ENCODE measurements at places on chromosomes 6 and 20.
A peak's percentile ranks its signal among the peaks of the same experiment; 100 is the strongest.

DNA sequence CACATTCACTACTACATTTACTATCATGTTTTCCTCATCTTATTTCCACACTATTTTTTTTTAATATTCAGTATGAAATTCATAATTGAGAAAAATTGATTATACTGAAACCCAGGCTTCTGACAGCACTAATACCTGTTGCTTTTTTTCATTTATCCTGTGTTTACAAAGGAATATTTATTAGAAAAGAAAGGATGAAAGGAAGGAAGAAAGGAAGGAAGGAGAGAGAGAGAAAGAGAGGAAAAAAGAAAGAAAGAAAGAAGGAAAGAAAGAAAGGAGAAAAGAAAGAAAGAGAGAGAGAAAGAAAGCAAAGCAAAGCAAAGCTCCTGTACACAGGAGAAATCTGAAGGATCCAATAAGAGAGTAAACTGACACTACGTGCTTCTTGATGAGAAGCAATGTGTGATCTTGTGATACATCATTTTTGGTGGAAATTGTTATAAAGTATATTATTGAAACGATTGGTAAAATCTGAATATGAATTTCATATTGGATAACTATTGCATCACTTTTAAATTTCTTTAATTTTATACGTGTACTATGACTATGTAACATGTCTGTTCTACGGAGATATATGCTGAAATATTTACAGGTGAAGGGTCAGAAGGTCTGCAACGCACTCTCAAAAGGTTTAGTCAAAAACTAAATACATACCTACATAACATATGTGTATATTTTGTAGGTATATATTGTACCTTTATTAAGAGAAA, 43.9 kb downstream of the DEFB114 start:
- DNase-seq, result no peak

GRCh38 chr6:89542081-89542857, 96.3 kb downstream of the LYRM2 start:
- DNase-seq, result no peak

GRCh38 chr6:71531006-71531405, 242.4 kb downstream of the OGFRL1 start:
- no peak for DNase-seq

DNA sequence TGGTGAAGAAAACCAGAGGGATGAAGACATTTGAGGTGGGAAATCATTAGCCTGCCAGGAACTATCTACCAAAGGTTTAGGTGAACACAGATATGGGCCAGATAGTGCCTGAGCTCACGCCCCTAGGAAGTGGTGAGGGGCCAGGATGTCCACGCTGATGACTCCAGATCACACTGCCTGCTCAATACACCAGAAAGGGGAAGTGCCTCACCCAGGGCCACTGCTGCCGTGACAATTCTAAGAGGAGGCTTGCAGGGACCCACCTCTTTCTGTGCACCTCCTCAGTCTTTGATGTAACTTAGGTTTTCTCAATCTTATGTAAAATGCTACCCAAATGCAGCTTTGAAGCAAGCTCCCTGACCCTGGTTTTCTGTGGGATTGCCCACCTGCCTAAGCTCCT, 5.4 kb upstream of the RAB44 start:
- DNase-seq, result no peak

GRCh38 chr6:119881416-119881815, 531.9 kb upstream of the MAN1A1 start:
- DNase-seq, result no peak

- DNase-seq, result no peak
Observed at GRCh38 chr20:711576-711975, 36.0 kb upstream of the SCRT2 start.

DNA sequence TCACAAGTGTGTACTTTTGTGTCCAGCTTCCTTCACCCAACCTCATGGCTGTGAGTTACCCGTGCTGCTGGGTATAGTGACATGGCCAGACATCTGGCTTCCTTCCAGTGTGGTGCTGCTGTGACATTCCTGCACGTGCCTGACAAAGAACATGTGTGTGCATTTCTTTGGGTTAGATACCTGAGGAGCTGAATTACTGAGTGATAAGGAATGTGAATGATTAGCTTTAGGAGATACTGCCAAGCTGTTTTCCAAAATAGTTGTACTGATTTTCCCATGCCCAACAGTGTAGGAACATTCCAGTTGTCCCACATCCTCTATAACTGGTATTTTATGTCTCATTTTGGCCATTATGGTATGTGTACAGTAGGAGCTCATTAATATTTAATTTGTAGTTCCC, 132.5 kb downstream of the PREX1 start:
- no peak for DNase-seq

GRCh38 chr20:40689100-40689942, at the start of gene MAFB:
Gene MAFB (minus strand): TSS chr20:40689236. CDS start chr20:40688850, 386 bp downstream.
- DNase-seq, result peak; percentile 52

GRCh38 chr20:49140834-49141233, 47.3 kb downstream of the STAU1 start:
- no peak for DNase-seq

GRCh38 chr20:53826597-53827291, 233.1 kb upstream of the ZNF217 start:
- DNase-seq, result no peak

DNA sequence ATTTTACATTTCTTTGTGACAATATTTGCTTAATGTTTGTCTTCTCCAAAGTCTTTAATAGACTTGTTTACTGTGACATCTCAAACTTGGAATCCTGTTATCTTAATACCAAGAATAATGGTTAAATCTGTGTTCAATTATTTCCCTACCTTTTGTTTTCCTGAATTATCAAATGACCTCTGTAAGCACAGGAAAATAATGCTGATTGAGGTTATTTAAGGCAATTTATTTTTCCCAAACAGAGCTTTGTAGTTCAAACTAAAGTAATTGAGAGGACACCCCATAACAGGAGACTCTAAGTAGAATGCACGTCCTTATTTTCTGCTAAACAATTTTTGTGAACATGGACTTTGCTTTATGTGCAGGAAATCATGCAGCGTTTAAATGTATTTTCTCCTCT, 195.0 kb downstream of the BTBD3 start:
- DNase-seq, result no peak

DNA sequence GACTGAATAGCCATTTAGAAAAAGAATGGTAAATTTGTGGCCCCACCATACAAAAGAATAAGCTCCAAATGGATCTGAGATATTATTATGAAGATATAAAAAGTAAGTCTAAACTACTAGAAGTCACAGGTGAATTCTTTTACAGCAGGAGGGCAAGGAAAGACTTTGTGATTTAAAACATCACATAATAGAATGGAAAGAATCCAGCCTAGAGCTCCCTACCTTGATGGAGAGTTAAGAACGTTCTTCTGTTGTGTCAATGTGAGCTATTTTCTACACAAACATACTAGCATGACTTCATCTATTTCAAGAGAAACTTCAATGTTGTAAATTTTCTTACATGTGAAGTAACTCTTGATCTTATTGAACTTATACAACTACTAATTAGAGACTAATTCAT, 100.0 kb upstream of the NRSN1 start:
- no peak for DNase-seq

DNA sequence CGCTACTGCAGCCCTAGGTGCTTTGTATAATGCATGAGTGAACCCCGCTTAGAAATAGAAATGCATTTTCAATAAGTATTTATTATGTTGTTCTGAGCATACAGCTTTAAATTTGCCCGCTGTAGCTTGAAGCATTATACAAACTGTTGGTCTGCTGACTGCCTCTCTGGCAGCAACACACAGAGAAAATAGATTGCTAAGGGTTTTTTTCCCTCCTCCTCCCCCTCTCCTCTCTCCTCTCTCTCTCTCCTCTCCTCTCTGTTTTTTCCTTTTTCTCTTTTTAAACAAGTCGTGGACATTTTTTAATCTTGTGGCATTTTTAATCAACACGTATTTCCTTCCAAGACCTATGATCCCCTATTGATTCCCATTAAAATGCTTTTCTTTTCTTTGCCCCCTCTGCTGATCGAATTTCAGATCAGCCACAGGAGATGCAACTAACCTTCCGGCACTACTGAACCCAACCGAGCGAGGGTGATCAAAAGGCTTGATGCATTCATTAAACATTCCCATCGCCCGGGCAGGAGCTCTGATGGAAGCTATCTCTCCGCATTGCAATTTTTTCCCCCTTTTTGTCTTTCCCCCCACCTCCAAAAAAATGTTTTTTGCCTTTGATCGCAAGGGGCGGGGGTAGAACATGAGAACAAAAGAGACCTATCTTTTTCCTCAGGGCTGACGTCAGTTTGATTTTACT, 90.7 kb upstream of the ARID1B start:
- no peak for DNase-seq

GRCh38 chr20:14838663-14839628, 501.5 kb upstream of the FLRT3 start:
- DNase-seq, result no peak

DNA sequence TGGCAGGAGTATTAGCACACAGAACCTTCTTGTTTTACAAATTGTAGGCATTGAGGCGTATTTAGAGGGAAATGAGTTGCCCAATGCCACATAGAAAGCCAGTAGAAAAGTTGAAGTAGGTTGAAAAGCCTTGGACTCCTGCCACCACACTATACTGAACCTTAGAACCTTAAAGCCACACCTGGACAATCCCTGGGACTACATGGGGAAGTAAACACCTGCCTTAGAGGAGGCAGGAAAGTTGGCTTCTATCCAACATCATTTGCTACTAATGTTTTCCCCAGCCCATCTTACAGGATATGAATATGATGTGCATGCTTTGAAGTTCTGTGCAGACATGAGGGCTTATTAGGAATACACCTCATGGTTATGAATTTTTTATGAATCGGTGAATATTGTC, 5.3 kb upstream of the EPPIN start:
- no peak for DNase-seq

DNA sequence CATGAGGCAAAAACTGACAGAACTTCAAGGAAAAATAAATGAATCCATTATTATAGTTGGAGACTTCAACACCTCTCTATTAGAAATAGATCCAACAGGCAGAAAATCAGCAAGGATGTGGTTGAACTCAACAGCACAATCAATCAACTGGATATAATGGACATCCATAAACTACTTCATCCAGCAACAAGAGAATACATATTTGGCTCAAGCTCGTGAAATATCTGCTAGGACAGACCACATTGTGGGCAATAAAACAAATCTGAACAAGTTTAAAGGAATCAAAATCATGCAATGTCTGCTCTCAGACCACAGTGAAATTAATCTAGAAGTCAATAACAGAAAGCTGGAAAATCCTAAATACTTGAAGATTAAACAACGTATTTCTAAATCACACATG, 362.6 kb downstream of the CD109 start:
- no peak for DNase-seq

GRCh38 chr6:136991646-136992045, 53.1 kb downstream of the IL20RA start:
- no peak for DNase-seq

GRCh38 chr6:44072959-44073611, 54.2 kb downstream of the MRPL14 start:
- no peak for DNase-seq

GRCh38 chr20:3681931-3682781, at the start of gene ADAM33:
Gene ADAM33 (minus strand): TSS chr20:3682010. CDS start chr20:3682004, 6 bp downstream.
- DNase-seq, result no peak

GRCh38 chr20:31790401-31790800, 28.8 kb upstream of the MYLK2 start:
- no peak for DNase-seq

GRCh38 chr20:41057999-41058673, 29.5 kb downstream of the TOP1 start:
- DNase-seq, result no peak

DNA sequence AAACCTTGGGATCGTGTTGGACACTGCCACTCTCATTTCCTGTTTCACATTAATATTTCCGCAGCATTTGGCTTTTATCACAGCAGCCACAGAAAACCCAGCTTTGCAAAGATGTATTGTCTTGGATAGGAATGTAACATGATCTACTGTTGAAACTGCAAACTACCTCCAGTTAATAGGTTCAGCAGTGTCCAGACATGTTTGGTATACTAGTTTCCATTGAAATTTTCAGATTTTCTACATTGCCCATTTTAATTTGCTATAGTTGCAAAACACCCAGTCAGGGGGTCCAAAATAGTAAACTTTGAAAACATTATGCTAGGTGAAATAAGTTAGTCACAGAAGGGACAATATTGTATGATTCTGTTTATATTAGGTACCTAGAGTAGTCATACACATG, 3.3 kb downstream of the ANKRD6 start:
- no peak for DNase-seq

DNA sequence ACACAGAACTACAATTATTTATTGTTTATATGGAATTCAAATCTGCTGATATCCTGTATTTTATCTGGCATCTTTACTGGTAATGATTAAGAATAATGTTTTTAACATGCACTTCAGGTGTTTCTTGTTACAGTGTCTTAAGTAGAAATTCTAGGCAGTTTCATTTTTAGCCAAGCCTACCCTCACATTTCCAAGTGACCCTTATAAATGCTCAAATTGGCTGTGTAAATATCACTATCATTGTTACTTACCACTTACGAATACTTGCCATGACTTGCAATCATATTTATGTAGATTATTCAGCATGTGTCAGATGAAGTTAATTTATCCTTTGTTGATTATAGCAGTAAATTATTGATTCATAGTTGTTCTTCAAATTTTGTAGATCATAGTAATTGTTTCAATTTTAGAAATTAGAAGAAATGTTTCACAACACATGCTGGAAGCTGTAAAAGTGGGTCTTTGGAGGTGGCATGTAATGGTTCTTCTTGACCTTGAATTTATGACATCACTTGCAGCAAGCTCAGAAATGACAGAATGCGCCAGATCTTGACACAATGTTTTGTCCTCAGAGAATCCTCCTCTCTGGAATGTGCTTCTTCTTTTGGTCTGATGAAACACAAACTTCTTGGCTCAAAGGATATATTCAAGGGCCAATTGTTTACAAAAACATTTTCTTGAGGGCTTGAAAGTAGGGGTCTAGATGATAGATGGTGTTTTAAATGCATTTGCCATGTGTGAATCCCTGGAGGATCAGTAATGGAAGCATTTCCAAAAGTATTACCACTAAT, 471.8 kb downstream of the COL12A1 start:
- DNase-seq, result no peak

DNA sequence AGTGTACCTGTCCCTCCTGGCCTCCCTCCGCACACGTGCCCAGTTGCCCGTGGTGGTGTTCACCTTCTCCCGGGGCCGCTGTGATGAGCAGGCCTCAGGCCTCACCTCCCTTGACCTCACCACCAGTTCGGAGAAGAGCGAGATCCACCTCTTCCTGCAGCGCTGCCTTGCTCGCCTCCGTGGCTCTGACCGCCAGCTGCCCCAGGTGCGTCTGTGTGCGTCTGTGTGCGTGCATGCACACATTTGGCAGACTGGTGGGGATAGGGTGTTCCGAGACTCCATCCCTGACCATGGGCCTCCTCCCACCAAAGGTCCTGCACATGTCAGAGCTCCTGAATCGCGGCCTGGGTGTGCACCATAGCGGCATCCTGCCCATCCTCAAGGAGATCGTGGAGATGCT, 4.9 kb downstream of the SKIC2 start:
- no peak for DNase-seq

DNA sequence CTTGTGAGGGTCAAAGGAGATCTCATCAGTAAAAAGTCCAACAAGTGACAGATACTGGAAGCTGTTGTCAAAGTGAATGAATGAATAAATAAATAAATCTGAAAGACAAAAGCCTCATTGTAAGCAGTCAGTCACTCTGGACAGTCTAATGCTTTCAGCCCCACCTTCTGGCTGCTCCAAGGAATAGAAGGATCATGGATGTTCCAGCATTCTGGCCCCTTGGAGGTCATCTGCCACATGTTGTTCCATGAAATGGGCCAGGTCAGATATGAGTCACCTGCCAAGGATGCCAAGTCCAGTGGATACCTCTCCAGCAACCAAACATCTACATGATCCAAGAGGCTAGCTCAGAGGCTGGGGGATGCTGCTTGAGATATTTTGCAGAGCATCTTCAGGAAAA, 185.6 kb downstream of the BMP7 start:
- DNase-seq, result no peak
